Iris pigment epithelial cell (primary cell): ENCODE measurements at places on chromosomes 1 and 21.

GRCh38 chr1:234562334-234562733 lies 47.6 kb downstream of the IRF2BP2 start:
- no peak for DNase-seq

DNA sequence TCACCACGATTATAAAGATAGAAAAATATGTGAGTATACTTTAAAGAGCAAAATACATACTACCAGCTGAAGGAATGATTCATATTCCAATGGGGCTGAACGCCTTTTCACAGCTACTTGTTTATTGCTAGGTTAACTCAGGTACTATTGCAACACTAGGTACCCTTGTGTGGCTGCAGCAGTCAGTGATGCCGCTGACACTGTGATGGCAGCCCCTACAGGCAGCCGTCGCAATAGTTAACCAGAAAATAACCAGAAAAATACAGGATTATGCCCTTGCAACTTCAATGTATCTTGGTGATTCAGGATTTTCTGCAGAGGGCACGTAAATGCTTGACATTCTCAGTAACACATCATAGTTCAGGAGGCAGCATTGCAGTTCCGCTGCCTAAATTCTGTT lies 1.6 kb upstream of the MARK1 start:
- DNase-seq = no peak

DNA sequence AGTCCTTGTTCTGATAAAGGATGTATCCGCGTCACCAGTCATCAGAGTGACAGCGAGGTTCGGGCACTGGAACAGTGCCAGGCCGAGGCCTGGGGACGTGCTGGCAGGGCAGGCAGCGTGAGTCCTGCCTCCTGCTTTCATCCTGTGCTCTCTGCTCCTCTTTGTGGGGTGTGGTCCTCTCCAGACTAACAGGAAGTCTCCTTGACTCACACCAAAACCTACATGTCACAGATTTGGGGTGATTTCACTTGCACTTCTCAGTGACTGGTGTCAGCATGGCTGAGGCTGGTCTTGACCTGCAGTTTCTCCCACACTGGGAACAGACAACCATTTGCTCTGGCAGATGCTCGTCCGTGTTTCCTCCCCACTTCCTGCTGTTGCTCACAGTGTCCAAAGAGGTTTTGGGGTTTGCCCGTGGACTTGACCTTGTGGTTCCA lies 8.8 kb upstream of the NLRP3 start:
- DNase-seq = no peak

DNA sequence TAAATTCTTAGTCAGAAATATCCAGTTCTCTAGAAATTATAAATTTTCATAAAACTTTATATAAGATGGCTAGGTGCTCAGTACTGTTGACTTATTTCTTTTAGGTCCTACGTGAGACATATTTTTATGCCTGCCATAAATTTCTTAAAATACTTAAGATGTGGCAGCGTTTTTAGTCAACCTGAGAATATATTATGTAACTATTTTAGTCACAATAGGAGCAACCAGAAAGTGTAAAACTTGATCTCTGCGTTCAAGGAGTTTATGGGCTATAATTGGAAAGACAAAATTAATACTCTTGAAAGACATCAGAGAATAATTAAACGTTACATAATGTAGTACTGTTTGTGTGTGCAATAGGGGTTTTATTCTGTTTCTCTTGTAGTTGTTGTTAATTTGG lies 24.1 kb upstream of the PGM1 start:
- no peak for DNase-seq

DNA sequence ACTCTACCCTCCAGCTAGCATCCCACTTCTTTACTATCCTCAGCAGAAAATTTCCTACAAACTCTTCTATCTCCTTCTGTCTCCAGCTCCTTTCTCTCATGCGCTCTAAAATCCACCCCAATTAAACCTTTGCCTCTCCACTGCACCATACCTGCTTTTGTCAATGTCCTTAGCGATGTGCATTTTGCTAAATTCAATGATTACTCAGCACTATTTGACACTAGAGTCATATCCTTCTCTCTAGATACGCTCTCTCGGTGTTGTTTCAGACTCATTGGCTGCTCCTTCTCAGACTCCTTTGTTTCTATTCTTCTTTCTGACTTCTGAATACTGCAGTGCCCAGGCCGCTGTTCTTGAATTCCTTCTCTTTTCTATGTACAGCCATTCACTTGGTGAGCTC lies 144.2 kb downstream of the HLX start:
- no peak for DNase-seq

DNA sequence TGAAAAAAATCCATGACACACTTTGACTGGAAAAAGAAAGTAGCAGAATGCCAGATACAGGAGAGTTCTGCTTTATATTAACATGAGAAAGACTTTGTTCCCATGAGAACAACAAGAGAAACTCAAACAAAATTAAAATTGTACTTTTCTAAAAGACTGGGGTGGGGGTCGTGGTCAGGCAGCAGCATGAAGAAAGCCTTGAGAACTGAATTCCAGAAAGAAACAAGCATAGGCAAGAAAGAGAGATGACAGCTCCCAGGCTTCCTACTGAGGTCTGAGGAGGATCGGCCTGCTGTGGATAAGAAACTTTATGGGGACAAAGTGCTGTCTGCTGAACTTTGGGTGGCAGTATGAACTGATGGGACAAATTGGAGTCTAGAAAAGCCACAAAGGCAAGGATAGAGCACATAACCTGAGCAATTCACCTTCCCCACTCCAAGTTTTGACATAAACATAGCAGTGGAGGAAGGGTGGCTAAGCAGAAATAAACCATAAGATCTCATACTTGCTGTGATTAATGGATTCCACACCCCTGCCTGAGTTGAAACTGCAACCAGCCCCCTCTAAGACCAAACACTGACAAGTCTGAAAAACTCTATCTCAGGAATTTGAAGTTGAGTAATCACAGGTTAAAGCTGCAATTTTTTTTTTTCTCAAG lies 43.7 kb downstream of the COL6A1 start:
- peak; percentile 94 for DNase-seq

DNA sequence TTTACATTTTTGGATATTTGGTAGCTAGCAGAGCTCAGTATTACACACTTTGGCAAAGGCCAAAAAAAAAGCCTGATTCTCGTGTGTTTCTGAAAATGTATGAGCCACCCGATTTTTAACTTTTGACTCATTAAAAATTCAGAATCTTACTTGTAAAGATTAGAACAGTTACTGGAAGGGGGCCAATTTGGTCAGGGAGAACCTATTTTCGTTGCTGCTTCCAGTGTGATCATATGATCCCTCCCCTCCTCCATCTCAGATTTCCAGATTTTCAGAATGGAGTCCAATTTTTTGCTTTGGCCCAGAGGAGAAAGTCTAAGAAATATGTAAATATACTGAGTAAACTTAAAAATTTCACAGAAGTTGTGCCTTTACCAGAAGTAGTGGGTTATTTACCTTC lies 3.2 kb upstream of the OR2AK2 start:
- DNase-seq = no peak
